ENCODE measurements at places on chromosomes 12 and 14.

DNA sequence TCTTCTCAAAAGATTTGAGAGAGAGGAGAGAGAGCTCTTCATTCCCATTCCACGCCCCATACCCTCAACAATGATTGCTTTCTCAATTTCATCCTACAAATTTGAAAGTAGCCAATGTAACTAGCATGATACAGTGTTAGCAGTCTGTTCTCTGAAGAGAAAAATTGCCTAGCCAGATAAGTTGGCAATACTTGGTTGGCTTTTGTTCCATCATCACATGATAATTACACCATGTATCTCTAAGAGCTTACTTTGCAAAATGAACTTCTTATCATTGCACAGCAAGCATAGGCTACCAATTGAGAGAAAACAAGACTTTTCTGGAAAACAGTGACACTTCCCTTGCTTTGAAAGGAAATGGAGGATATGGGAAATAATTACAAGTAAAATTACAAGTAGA is 68.9 kb downstream of the FSCB start:
- no peak for DNase-seq

GRCh38 chr14:55139141-55139540 is 10.1 kb downstream of the LGALS3 start:
- no peak for DNase-seq

- DNase-seq: no peak
These were observed 218.9 kb downstream of the ITPR2 start for GRCh38 chr12:26614011-26614616.

DNA sequence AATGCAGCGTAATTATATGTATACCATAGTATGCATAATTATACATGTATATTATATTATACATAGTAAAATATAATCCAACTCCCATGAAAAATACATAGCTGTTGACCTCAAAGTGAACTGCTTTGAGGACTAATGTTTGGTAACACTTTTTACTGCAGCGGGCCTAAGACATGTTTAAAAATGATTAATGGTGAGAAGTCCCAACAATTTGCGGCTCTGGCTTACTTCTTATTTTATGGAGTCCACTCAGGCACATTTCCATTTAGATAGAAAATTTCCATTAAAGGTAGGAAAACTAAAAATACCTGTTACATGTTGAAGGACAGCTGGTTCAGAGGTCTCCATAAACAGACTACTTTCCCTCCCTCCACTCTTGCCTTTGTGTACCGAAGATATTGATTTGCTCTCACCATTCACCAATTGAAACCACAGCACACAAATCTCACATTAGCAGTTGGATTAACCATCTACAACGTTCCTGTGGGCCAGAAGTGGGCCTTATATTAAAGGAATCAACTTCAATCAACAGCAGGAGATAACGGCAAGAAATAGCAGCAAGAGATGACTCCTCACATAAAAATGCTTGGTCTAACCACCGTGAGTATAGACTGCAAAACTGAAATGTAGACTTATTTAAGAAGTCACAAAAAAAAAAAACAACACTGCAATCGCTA is 14.1 kb upstream of the NT5DC3 start:
- no peak for DNase-seq

All from 8988T (cell line).